ENCODE measurements at places on chromosomes 6 and 20.

GRCh38 chr6:165579151-165579550 is 83.9 kb downstream of the PDE10A start:
- DNase-seq: no peak

DNA sequence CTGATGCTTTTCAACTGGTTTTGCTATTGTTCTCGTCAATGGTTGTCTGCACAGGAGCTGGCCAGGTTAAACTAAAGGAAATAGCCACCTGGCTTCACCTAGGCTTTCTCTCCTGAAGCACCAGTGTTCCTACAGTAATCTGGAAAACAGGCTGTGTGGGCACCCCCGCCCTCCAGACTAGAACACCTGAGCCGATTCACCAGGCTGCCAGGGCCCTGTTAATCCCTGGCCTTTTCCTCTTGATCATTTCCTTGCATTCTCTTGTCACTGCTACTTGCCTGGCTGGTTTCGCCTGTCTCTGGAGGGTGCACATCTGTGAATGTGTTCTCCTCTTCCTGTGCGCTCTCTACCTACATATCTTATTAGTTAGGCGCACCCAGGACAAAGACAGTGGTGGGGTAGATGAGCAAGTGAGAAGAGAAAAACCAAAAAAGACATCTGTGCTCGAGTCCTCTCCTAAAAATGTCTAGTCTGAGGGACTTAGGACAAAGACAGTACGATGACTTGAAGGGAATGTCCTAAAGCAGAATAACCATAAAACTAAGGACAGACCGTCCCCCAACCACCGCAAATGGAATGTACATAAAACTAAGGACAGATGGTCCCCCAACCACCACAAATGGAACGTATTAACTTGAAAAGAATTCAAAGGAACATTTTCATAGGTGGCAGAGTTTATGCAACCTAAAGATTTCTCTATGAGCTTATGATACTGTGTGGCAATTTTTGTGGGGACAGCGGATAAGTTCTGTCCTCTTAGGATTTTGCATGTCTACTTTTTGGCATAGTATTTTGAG is 45.9 kb upstream of the EMILIN3 start:
- DNase-seq: no peak

DNA sequence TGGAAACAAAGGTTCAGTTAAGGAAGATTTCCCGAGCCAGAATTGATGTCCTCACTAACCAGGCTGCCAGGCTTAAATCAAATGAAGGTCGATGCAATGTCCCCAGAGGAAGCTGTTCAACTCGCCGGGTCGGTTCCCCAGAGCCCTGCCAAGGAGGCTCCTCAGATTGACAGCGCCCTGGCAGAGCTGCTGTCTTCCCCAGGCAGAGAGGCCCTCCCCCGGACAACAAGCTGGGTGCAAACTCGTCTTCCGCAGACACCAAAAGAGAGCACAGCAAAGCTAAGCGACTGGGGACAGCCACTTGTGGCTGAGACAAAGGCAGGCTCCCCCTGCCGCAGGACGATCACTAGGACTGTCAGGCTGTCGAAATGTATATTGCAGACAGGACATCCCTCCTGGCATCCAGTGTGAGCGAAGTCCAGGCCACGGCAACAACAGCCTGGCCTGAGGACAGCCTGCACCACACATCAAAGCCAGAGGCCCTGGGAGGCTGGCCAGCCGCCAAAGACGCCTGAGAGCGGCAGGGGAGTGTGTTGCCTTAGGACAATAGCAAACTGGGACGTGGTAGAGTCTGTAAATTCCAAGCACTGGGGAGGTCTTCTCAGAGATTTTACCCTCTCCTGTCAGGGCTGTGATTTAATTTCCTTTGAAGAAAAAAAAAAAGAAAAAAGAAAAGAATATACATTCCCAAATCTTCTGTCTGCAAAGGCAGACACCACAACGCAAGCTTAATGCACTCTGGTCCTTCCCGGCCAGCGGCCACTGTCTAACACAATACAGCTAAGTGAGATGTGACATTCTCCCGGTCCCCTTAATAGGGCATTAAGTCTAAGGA is 99.1 kb downstream of the HIVEP2 start:
- DNase-seq: no peak

DNA sequence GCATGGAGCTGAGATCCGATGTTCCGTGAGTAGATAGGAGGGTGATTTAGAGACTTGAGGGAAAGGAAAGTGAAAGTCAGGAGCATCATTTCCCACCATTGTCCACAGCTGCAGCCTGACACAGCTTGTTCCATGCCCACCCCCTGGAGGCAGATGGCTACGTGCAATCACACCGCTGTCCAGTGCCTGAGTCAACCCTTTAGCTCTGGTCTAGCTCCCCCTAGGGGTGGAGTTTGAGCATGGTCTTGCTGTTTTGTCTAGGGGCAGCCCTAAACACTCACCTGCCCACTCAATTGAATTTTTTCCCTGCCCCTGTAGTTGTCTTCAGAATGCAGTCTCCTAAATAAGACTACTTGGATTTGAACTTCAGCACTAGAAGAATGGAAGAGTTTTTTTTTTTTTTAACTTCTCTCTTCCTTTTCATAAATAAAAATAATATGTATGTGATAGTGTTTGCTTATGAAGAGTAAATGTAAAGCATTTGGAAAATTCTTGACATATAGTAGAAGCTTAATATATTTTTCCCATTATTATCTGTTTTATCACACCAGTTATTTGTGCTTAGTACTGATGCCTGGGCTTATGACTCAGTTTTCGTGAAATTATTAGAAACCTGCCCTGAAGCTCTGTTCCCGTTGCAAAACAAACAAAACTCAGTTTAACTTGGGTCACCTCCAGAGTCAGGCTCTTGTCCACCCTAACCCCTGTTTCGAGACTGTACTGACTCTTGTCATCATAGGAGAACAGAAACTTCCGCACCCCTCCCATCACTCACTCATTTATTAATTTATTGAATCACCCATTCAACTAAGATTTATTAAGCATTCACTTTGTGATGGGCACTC is 814.8 kb downstream of the MAFB start:
- DNase-seq: no peak

GRCh38 chr6:70857387-70858077 is 99.3 kb downstream of the B3GAT2 start:
- DNase-seq: no peak

DNA sequence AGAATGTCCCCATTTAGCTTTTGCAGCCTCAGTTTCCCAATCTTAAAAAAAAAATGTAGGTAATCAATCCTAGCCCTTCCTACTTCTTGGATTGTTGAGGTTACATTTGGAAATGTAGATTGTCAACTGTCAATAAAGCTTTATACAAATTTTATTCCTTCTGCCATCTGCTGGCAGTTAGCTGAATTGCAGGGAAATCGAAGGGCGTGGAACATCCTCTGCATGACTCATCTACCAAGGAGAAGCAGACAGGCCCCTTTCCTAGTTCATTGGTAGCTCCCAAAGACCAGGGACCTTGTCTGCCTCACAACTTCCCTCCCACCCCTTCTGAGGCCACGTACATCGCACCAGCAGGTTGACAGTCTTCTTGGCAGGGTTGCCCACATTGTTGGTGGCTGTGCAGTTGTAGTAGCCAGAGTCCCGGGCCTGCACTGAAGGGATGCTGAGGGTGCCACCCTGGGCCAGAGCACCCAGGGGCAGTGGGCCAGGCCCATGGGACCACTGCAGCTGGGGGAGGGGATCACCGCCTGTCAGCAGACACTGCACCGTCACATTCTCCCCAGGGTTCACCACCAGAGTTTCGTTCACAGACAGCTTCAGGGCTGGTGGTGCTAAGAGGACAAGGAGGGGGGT is 43.6 kb downstream of the MDGA1 start:
- DNase-seq: no peak

DNA sequence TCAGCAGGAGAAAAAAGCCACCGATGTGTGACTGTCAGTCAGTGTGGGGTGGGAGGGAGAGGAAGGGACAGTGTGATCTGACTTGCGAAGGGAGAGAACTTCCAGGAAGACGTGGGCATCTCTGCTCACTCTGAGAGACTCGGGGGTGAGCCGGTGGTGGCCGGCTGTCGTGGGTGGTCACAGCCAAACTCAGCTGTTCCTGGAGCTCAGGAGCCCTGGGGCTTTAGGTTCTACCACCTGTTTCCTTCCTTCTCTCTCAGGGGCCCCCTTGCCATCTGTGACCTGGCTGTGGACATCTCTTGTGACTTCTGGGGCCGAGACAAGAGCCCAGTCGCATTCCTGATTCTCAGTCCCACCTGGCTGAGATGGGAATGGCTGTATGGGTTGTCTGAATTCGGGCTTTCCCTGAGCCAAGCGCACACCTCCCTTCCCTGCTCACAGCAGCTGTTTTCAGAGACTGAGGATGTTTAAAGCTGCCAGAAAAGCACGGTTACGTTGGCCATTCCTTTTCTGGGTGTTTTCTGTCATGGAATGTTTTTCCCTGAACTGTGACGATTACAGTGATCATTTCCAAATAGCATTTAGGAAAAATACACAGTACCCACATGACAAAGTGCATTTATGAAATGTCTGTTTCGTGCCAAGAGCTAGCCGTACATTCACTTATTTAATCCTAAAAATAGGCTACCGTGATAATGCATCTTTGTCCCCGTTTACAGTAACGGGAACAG is 36.5 kb downstream of the SYNJ2 start:
- DNase-seq: no peak

GRCh38 chr6:15734118-15734897 is 71.5 kb upstream of the DTNBP1 start:
- no peak for DNase-seq

All from stimulated activated CD4-positive, alpha-beta T cell treated with anti-CD3 and anti-CD28 coated beads, TNF-alpha, amount 100 ng/mL, for 1 hour (primary cell).